Anterior cingulate cortex (tissue), 58 donors: ENCODE measurements at places on chromosomes 4 and X.
A peak's percentile ranks its signal among the peaks of the same experiment; 100 is the strongest.

DNA sequence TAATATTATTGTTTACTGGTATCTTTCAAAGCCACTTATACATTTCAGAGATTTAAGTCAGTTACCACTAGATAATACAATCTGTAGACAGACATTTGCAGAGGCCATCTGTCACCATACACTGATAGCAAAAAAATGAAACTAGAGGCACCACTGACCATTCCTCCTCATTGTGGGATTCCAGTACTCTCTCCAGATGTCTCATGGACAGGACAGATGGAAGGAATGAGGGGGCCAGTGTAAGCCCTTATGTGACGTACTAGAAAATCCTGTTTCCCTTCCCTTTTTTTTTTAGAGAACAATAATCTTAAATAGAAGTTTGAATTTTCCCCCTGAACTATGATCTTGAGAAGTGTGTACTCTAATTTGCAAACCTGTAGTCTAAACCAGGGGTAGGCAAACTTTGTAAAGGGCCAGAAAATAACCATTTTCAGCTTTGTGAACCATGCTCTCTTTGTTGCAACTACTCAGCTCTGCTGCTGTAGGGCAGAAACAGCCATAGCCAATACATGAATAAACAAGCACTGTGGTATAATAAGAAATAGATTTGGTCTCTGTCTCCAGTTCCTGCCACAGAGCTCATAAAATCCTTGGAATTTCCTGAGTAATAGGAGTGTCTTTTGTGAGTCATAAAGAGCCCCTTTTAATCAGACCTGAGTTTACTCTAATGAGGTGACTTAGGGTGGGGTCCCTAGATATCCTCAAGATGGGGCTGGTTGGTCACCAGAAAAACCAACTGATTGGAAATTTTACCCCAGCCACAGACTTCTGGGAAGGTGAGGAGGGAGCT is 90.4 kb downstream of the MOSPD2 start:
- no peak for DNase-seq

DNA sequence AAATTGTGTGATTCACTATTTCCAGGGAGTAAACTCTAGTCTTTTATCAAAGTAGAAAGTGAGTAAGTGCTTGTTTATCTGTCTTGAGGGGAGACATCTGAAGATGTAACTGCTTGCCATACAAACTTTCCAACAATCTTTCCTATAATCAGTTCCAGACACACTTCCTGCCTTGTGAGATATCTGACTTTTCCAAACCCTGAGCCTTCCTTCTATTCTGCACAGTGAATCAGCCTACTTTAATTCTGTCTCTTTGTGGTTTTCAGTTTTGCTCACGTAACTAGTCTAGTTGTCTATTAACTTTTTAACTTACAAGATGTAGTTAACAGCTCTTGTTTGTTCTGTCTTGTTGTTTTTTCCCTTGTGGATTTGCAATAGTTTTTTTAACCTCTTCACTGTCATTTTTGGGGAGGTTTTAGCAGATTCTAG is 947.8 kb downstream of the C4orf33 start:
- no peak for DNase-seq

- DNase-seq = no peak
Measured at GRCh38 chr4:111873801-111874200, 271.5 kb upstream of the FAM241A start.

- no peak for DNase-seq
Measured at GRCh38 chr4:71749008-71749594, 34.8 kb downstream of the GC start.

GRCh38 chr4:140463182-140463581 is 34.9 kb downstream of the MGAT4D start:
- no peak for DNase-seq

DNA sequence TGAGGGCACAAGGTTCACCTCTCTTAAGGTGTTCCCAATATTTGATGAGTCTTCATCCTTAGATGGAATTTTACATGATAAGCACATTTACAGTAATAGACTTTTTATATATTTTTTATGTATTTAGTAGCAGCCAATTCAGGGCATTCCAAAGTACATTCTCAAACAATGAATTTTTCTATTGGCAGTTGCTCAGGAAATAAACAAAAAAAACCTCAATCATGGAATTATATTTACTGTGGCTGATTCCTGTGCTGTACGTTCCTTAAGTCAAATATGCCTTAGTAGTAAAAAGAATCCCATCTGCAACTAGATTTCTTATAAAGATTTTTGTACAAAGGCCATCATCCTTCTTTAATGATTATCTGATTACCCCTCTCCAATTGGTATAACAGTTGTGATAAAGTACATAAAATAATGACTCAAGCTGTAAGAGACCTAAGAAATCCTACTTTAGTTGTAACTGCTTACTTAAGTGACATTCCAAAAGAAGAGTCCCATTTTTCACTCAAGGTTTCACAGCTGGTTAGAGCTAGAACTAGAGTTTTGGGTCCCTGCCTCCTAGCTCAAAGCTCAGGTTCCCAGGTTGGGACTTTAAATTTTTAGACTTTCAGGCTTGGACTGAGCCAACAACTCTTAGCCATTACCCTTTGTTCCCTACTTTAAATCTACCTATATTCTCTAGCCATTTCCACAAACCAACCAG is 152.7 kb downstream of the FHIP1A start:
- DNase-seq = no peak

DNA sequence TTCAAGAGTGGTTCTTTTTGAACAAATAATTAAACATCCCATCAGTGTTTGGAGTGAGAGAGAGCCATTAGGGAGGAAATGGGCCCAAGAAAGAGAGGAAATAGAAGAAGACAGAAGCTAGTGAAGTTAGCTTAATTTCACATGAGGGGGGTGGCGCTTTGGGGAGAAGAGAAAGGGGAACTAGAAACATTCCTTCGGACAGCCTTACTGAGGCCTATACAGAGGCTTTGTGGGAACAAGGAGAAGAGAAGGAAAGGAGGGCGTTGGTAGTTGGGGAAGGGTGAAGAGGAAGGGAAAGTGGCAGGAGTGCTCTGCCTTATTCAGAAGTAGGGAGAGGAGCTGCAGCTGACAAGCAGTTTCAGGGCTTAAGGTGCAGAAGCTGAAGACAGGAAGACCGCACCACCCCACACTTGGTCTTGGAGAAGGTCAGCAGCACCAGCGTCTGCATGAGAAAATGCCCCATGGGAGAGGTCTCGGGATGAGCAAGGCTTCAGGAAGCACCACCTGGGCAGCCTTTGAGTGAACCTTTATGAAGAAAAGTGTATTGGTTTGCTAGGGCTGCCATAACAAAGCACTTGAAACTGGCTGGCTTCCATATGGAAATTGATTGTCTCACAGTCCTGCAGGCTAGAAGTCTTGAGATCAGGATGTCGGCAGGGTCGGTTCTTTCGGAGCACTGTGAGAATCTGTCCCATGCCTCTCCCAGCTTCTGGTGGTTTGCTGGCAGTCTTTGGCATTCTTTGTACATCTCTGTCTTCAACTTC is 85.1 kb downstream of the KIT start:
- no peak for DNase-seq

DNA sequence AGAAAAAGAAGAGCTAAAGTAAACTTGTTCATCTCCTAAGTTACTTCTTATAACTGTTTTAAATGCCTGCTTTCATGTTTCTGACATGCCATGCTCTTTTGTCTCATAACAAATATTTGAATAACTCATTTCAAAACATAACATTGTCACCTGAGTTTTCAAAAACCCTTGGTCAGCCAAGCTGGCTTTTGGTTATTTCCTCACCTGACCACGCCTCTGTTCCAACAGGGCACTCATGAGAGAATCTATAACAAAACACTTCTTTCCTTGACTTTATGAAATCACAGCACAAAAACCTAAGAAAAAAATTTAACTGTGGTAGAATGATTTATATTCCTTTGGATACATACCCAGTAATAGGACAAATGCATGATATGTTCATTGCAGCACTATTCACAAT is 172.9 kb upstream of the GALNT7 start:
- no peak for DNase-seq

DNA sequence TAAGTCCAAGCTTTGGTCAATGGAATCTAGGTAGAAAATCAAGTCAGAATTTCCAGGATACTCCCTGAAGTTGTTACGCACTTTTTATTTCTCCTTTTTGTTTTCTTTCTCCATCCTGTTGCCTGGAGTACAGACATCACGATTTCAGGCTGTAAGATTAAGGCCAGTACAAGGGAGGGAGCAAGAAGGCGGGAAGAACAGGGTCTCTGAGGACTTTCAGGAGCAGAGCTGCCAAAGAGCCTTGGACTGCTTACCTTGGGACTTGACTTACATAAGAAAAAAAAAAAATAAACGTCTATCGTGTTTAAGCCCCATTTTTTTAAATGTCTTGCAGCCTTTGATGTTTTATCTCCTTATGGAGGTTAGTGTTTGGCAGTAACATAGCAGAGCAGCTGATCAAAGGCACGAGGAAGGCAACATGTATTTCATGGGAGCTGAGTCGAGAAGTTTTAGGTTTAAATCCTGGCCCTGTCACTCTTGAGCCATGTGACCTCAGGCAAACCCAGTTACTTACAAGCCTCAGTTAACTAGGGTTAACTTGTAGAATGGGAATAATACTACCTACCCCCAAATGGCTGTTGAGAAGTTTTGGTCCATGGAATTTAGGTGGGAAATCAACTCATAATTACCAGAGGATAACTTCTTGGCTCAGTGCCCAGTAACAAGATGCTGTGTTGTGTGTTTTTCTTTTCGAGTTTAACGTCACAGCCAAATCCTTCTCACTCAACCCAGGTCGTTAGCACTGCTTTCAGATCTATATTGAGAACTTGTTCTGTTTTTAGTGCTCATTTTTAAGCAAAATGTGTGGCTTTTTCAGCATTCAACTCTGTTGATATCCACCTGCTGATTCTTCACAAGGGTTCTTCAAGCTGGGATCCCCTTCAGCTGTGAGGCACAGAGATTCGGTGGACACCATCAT is 106.8 kb downstream of the CLNK start:
- DNase-seq = no peak

- DNase-seq = no peak
Measured at GRCh38 chrX:120468479-120468824, 644 bp downstream of the LAMP2 start.

GRCh38 chrX:153739754-153740486 is 15.3 kb downstream of the ABCD1 start:
- DNase-seq = no peak

DNA sequence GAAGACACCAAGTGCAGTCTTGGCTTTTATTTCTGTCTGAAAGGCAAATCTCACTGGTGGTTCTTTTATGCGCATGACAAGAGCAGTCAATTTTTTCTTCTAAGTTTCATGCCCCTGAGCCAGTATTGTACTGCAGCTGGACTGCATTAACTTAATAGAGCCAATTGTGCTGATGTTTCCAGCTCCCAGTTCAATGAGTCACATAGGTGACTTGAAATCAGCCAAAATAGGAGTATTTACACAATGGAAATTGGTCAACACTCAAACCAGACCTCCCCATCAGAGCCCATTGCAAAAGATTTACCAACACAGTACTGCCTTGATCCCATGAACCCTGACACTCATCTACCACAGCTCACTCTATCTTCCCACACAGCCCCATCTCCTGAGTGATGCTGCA is 100.3 kb upstream of the GUCY1A1 start:
- DNase-seq = no peak

GRCh38 chr4:81350040-81350439 is 121.7 kb downstream of the RASGEF1B start:
- DNase-seq = no peak

- no peak for DNase-seq
Measured at GRCh38 chr4:1882850-1883271, 11.7 kb downstream of the NSD2 start.

DNA sequence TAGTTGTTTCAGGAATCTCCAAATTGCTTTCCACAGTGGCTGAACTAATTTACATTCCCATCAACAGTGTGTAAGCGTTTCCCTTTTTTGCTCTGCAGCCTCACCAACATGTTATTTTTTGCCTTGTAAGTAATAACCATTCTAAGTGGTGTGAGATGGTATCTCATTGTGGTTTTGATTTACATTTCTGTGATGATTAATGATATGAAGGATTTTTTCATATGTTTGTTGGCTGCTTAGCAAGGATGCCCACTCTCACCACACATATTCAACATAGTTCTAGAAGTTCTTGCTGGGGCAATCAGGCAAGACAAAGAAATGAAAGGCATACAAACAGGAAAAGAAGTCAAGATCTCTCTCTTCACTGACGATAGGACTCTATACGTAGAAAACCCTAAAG is 472.4 kb downstream of the ZNF674 start:
- DNase-seq = no peak

GRCh38 chrX:7170898-7171297 is 22.9 kb upstream of the PUDP start:
- peak; percentile 9 for DNase-seq

GRCh38 chr4:122379239-122379638 is 428 bp downstream of the ADAD1 start:
- no peak for DNase-seq

- no peak for DNase-seq
Measured at GRCh38 chr4:48361012-48361400, 19.7 kb downstream of the SLAIN2 start.

- no peak for DNase-seq
Measured at GRCh38 chrX:87388381-87388780, 129.2 kb upstream of the KLHL4 start.

- DNase-seq = no peak
Measured at GRCh38 chr4:4426511-4427120, 39.7 kb downstream of the NSG1 start.

DNA sequence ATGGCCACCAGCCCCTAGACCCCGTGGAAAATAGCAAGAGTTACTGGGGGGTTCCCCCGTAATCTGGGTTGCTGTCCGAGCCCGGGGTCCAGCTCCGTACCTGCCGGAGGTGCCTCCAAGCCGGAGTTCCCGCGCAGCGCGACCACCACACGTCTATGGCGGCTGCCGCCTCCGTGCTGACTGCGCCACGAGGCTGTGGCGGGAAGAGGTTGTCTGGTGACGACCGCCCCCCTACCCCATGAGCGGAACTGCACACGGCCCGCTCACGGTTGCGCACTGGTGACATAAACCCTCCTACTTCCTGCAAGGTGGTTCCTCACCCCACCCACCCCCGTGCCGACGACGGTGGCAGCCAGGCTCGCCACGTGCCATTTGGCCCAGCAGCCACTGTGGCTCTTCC is at the start of gene PNMA5:
Gene PNMA5, minus strand, starts transcription at position 184 of the 400 bp plus-strand sequence. CDS start 2,518 bp downstream, outside the sequence.
- DNase-seq = no peak

DNA sequence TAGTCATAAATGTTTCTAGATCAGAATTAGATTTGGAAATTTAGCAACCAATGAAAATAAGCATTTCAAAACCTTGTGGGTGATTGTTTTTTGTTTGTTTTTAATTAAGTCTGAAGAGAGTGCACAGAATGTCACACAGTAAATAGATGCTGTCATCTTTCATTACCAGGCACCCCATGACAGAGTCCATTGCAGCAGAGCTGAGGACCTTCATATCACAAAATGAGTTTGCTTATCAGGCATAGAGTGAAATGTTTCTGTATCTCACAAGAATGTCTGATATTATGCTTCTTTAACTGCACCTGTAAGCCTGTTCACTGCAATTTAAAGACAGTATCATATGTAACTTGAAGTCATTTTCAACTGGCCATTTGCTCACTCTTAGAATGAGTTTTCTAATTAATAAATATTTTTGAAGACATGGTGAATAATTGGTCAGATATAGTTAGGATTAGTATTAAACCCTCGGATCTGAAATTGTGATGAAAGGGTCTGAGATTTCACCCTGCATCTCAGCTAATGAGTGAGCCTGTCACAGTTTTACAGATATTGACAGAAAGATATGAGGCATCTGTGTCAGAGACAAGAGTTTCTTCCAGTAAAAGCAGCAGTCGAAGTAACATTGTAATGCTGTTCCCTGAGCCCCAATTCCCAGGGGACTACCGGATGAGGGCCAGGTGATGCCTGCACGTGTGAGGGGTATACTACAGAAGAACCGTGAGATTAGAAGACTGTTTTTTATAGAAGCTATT is 416.4 kb downstream of the CCSER1 start:
- DNase-seq = no peak
